NCI-H2107 (cell line): ENCODE measurements at places on chromosomes 7 and 10.

- DNase-seq = no peak
Observed at GRCh38 chr10:75606203-75606779, 174.9 kb downstream of the LRMDA start.

GRCh38 chr7:45407730-45408408 lies 166.3 kb upstream of the ADCY1 start:
- DNase-seq = no peak

DNA sequence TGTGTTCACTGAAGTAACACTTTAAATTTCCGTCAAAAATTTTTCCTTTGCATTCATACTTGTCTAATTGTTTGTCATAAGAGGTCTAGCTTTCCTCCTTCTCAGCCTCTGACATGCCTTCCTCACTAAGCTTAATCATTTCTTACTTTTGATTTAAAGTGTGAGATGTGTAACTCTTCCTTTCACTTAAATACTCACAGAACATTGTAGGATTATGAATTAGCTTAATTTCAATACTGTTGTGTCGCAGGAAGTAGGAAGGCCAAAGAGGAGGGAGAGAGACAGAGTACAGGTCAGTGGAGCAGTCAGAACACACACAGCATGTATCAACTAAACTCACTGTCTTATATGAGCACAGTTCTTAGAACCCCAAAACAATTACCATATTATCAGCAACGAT lies 99.0 kb downstream of the SRPK2 start:
- no peak for DNase-seq

GRCh38 chr10:34698979-34699378 lies 116.1 kb downstream of the PARD3 start:
- DNase-seq = no peak

DNA sequence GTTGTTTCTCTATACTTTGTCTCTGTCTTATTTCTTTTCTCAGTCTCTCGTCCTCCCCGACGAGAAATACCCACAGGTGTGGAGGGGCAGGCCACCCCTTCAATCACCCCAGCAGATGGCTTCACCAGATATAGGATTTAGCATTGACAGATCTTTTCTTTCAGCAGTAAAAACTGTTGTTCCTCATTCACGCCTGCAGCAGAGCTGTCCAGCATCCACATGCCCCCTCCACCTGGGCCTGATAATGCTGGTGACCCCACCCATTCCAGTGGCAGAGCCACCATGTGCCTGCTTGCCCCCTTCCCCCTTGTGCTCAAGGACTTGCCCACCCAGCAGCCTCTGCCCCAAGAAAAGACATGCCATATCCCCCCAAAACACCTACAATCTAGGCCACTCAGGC lies 15.5 kb downstream of the FRG2B start:
- no peak for DNase-seq

DNA sequence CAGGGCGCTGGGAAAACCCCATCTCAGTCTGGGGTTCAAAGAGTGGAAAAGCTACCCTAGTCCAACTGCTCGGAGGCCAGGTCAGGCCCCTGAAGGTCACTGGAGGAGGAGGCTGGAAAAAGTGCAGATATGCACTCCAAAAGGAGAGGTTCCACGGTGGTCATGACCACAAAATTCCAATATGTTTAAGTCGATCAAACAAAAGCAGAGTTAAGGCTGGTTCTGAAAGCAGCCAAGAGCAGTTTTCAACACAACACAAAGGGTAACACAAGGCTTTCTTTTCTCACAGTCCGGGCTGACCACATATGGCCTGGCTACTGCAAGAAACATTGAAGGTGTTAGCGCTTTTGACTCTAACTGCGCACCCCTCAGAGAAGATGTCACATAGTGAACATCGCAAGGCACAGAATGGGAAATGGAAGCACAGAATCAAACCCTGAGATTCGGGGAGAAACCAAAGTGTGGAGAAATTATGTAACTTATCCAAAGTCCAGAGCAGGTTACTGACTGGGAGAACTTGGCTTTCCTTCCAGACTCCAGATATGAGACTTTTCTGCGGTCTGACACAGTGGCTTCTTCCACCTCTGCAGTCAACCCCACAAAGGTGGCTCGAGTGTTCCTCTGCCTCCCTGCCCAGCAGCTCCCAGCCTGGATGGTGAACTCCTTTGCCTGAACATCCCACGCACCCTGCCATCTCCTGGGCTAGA lies 1.3 kb upstream of the GRB10 start:
- DNase-seq = no peak

DNA sequence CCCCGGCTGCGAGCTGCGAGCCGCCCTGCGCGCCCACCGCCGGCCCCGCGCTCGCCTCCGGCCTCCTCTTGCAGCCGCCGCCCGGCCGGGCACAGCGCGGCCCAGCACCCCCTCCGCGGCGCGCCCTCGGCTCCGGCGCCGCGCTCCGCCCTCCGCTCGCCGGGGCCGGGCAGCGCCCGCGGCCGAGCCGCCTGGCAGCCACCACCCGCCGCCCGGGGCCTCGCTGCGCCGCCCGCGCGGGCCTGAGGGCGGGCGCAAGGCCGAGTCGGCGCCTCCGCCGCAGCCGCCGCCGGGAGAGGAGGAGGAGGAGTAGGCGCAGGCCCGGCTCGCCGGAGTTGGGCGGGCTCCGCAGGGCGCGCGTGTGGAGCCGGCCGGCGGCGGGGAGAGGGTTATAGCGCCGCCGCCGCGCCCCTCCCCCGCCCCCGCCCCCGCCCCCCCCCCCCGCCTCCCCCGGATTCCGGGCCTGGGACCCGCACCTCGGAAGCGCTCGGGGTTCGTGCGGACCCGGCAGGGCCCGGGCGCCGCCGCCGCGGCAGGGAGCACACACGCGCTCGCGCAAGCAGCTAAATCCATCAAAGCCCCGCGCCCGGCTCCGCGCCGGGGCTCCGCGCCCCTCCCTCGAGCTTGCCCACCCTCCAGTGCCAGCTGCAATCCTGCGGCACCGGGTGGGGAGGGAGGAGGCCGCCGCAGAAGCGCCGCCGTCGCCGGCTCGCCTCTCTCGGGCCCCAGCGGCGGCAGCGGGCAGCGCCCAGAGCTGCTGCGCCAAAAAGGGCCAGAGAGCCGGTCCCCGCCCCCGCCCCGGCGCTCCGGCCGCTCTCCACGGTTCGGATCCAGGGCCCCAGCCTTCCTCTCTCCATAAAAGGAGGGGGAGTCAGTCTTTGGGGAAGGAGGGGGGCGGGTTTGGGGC lies at the start of gene PDGFA:
Gene PDGFA, minus strand, starts transcription at position 363 of the 907 bp plus-strand sequence. CDS start 845 bp downstream, outside the sequence.
- no peak for DNase-seq

DNA sequence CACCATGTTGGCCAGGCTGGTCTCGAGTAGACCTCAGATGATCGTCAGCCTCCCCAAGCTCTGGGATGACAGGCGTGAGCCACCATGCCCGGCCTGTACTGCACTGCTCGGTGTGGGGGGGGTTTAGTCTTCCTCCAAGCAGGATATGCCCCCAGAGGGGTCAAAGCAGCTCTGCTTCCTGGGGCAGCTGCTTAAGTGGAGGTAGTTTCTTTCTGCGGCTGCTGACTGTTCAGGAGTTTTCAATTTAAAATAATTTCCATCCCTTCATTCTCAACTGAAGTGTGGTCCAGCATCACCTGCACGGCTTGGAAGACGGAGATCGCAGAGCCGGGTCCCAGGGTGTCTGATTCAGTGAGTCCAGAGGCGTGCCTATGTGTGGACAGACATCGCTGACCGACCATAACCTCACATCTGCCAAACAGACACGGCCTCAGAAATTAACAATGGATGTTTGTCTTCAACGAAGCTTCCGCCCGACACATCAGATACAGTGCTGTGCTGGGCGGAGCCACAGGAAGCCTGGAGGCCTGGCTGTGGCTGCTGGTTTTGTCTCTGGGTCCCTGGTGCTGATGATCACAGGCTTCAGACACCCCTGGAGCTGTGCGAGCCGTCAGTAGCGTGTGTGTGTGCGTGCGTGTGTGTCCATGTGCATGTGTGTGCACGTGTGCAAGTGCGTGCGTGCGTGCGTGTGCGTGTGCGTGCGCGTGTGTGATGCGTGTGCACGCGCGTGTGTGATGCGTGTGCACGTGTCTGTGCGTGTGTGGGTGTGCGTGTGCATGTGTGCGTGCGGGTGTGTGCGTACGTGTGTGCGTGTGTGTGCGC lies 226.5 kb upstream of the PITRM1 start:
- DNase-seq = no peak

DNA sequence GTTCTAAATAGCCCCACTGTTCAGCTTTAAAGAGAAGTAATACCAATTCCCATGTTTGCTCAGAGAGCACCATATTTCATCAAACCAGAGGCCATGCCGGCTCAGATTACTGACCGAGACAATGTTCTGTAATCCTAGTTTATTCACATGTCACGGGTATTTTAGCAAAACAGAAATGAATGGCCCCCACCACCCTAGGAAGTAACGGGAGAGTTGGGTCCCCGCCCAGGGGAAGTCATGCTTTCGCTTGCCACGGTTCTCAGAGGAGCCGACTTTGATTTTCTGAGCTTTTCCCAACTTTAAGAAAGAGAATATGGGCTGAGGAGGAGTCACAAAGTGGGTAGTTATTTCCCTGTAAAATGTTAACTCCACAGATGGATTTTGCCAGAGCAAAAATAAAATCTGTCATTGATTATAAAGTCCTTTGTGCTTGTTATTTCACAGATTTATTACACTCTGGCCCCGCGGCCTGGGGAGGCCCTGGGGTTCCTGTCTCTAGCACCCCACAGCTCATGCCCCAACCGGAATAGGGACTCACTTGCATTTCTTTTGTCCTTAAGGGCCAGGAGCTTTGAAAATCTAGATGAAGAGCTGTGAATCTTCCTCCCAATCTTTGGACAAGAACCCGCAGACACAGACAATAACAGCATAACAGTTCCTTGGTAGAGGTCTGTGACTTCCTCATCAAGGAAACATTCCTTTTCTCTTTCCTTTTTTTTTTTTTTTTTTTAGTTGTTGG lies 3.7 kb upstream of the GDF10 start:
- no peak for DNase-seq

GRCh38 chr10:15346440-15347141 lies 24.5 kb downstream of the FAM171A1 start:
- DNase-seq = no peak

GRCh38 chr10:2119316-2119715 lies 382.0 kb upstream of the ADARB2 start:
- no peak for DNase-seq

- DNase-seq = no peak
Observed at GRCh38 chr10:127526161-127526560, 22.9 kb upstream of the NPS start.

- DNase-seq = no peak
Observed at GRCh38 chr10:127694580-127695193, 42.3 kb upstream of the FOXI2 start.

- no peak for DNase-seq
Observed at GRCh38 chr7:38558761-38559345, 72.3 kb downstream of the AMPH start.

GRCh38 chr10:11797281-11797680 lies 25.9 kb upstream of the PROSER2 start:
- DNase-seq = no peak

DNA sequence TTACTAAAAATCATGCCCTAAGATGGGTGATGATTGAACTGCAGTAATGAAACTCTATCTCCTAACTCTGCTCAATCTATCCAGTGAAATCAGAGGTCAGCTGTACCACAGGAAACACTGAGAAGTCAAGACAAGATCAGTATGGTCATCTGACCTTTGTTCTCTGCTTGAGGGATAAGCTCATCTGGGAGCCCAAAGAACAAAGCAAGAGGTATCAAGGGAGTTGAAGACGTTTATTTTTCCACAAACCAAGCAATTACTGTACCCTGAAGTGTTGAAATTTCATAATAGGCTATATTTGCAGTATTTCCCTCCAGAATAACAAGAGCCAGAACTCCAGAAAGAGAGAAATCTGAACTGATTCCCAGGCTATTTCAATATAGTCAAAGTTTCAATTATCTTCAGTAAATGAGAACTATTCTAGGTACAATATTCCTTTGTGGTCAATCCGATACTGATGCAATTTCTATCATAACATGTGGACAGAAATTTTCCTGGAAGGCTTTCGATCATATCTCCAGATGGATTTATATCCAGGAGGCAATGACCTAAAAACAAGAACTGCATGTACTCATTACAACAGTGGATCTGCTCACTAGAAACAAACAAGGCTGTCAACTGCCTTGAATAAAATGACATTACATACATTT lies 345.3 kb downstream of the TNS3 start:
- DNase-seq = no peak
